Uterus (tissue), 4 donors: ENCODE measurements at places on chromosomes 12 and 14. TPM values are rescaled to one million over a fixed set of nuclear protein-coding genes. Genes with fewer than 3 reads are reported as not detected.

- DNase-seq, result peak; percentile 15
- H3K27me3 ChIP-seq, result no peaks in the 10 kb centered on the region
- no peak overlapping the region for H3K27ac ChIP-seq
These were observed 15.1 kb upstream of the GRIP1 start for GRCh38 chr12:66693901-66694513.

The KRT80 gene
- total RNA-seq, result not detected

DNA sequence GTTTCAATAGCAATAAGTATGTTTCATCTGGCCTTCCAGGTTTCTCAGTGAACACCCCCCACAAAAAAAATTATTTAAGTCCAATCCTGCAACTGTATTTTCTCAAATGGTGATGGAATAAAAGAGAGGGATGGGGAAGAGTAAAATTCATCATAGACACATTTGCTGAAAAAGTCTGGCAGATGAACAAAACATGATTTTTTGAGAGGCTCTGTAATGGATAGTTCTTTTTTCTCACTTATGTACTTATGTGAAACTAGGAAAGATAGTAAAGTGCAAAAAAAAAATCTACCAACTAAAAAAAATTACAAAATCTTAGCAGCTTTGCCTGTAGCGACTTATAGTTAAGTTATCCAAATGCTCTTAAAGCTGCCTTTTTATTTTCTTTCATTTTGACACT is 412.4 kb downstream of the FOXG1 start:
- H3K4me3 ChIP-seq, result no peak overlapping the region

The FAM222A gene
- 0.34 TPM for total RNA-seq

DNA sequence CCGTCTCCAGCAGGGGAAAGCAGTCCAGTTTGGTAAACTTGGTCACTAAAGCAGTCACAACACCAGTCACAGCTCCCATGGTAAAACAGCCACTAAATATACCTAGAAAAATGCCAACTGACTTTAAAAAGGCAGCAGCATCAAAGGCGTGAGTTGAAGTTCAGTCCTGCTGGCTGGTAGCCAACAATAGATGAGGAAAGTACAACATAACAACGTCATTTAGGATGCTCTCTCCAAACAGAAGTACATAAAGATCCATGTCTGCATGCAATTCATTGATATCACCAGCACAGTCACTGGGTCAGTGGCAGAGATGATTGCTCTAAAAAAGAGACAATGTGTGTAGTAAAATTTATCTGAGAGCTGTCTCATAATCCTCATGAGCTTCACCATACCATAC is 59.3 kb upstream of the TMPO start:
- H3K4me3 ChIP-seq, result no peak overlapping the region
- H3K27me3 ChIP-seq, result no peaks in the 10 kb centered on the region
- DNase-seq, result no peak
- no peak overlapping the region for H3K27ac ChIP-seq

The KRT1 gene
- total RNA-seq, result not detected

DNA sequence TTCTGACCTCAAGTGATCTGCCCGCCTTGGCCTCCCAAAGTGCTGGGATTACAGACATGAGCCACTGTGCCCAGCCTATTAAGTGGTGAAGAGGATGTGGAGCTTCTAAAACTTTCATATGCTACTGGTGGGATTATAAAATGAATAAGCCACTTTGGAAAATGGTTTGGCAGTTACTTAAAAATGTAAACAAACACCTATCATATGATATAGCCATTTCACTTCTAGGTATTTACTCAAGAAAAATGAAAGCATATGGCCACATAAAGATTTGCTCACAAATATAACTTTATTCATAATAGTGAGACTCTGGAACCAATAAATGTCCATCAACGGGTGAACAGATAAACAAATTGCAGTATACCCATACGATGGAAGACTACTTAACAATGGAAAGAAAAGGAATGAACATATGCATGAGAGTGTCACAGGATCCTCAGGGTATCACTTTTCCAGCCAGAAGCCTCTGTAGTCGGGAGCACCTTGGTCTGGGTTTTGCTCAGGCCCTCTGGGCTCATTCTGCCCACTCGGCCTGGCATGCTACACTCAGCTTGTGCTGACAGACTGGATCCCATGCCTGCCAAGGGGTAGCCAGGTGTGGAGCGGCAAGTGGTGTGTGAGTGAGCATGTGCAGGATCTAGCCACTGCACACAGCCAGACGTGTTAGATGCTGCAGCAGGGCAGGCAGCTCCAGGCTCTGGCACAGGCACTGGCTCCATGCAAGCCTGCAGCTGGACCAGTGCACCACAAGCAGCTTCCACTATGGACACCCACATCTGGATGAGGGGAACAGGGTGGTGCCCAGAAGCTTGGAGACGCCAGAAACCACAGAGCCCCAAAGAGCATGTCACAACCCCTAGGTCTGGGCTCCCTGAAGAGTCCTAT is 213.2 kb upstream of the DIO3 start:
- no peaks in the 10 kb centered on the region for H3K36me3 ChIP-seq
- H3K4me3 ChIP-seq, result no peak overlapping the region
- no peak overlapping the region for H3K27ac ChIP-seq
- no peaks in the 10 kb centered on the region for H3K27me3 ChIP-seq
- no peak for DNase-seq
- H3K4me1 ChIP-seq, result no peaks in the 10 kb centered on the region

DNA sequence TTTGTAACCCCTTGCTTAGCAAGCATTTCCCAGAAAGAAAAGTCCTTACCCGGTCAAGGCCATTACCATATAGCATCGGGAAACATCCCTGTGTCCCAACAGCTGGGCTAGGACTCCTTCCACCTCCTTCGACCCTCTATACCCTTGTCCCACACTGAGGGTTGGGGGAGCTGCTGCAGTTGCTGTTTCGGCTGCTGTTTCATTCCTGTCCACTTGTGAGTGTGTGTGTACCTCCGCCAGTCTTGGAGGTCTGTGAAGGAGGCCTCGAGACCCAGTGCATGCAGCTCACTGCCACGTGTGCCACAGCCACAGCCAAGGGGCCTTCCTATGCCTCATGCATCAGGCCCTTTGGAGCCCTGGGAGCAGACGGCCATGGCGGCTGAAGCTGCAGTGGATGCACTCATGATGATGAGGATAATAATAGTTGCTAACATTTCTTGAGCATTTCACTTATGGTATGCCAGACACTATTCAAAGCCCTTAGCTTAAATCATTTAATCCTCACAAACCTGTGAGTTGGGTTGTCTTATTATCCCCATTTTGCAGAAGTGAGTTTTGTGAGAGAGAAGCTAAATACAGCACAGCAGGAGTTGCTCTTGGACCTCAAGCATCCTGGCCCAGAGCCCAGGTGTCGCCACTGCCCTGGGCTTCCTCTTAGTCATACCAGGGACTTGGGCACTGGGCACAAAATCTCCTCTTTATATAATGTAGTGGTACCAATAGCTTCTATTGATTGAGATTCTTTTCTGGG is 156.5 kb downstream of the PRKCH start:
- H3K4me3 ChIP-seq, result no peak overlapping the region
- no peaks in the 10 kb centered on the region for H3K27me3 ChIP-seq
- peak overlapping the region; percentile 72 for H3K27ac ChIP-seq

- peak overlapping the region; percentile 77 for H3K4me3 ChIP-seq
- peak overlapping the region; percentile 96 for H3K27ac ChIP-seq
- DNase-seq, result peak; percentile 65
- no peaks in the 10 kb centered on the region for H3K36me3 ChIP-seq
These were observed 551 bp downstream of the RAP1B start for GRCh38 chr12:68611094-68611805.

GRCh38 chr12:4225571-4225970 is 48.0 kb upstream of the CCND2 start:
- H3K27ac ChIP-seq, result no peak overlapping the region
- H3K4me1 ChIP-seq, result no peaks in the 10 kb centered on the region
- no peaks in the 10 kb centered on the region for H3K27me3 ChIP-seq
- H3K4me3 ChIP-seq, result no peak overlapping the region
- no peaks in the 10 kb centered on the region for H3K36me3 ChIP-seq

GRCh38 chr12:5718680-5719079 is 226.4 kb downstream of the ANO2 start:
- H3K27me3 ChIP-seq, result no peaks in the 10 kb centered on the region
- DNase-seq, result peak; percentile 19
- H3K4me1 ChIP-seq, result no peaks in the 10 kb centered on the region
- H3K36me3 ChIP-seq, result no peaks in the 10 kb centered on the region
- no peak overlapping the region for H3K27ac ChIP-seq
- no peak overlapping the region for H3K4me3 ChIP-seq

DNA sequence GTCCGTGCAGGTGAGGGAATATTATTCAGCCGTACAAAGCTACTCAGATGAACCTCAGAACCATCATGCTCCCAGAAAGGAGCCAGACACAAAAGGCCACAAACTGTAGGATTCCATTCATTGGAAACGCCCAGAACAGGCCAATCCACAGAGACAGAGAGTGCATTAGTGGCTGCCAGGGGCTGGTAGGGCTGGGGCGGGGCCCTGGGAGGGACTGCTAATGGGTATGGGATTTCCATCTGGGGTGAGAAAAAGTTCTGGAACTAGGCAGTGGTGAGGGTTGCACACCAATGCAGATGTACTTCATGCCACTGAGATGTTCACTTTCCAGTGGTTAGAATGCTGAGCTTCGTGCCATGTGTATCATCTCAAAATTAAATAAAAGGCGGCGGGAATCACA is 101.1 kb downstream of the RFLNA start:
- H3K27me3 ChIP-seq, result no peaks in the 10 kb centered on the region
- DNase-seq, result no peak
- no peaks in the 10 kb centered on the region for H3K36me3 ChIP-seq
- H3K27ac ChIP-seq, result peak overlapping the region; percentile 87

- DNase-seq, result no peak
- no peak overlapping the region for H3K4me3 ChIP-seq
- no peak overlapping the region for H3K27ac ChIP-seq
- no peaks in the 10 kb centered on the region for H3K36me3 ChIP-seq
These were observed 5.9 kb upstream of the RCOR1 start for GRCh38 chr14:102586420-102587104.

DNA sequence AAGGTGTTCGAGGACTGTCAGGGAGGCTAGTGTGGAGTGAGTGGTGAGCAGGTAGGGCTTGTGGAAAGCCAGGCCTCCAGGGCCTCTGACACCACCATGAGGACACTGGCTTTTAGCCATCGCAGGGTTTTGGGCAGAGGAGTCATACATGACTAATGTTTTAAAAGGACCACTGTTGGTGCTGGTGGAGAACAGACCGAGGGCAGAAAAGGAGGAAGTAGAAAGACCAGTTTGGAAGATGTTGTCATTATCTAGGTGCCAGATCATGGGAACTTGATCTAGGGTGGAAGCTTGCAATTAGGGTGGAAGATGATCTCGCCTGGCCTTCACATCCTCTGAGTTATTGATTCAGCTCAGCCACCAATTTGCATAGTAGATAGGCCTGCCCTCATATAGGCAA is 144.2 kb downstream of the C12orf75 start:
- H3K36me3 ChIP-seq, result no peaks in the 10 kb centered on the region
- no peak overlapping the region for H3K4me3 ChIP-seq
- H3K27ac ChIP-seq, result no peak overlapping the region

The MYF6 gene
- not detected for total RNA-seq

- no peaks in the 10 kb centered on the region for H3K36me3 ChIP-seq
- DNase-seq, result no peak
- no peak overlapping the region for H3K27ac ChIP-seq
- peaks cover 5% of the 10 kb centered on the region for H3K27me3 ChIP-seq
- no peaks in the 10 kb centered on the region for H3K4me1 ChIP-seq
These were observed 28.1 kb downstream of the TTC6 start for GRCh38 chr14:37623426-37623951.

The TSHR gene
- total RNA-seq, result not detected

The PRPH gene
- total RNA-seq, result 5.6 TPM

GRCh38 chr12:52087961-52088820 is 8.7 kb downstream of the SMIM41 start:
- no peak overlapping the region for H3K27ac ChIP-seq
- no peaks in the 10 kb centered on the region for H3K27me3 ChIP-seq
- H3K4me1 ChIP-seq, result no peaks in the 10 kb centered on the region

DNA sequence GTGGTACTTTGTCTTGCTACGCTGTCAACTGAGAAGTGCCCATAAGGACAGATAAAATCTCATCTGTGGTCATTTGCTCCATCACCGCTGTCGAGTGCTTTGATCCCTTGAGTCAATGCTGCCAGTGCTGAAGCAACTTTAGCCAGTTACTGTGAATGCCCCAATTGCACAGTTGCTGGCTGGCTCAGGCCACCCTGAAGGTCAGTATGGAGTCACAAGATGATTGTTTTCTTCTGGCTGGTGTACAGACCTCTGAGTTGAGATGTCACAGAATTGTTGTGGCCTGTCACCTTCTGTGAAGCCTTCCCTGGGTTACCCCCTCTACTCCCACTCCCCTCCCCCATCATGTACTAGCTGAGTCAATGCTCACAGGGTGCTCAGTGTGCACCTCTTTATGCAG is 92.9 kb downstream of the PELI2 start:
- no peak overlapping the region for H3K27ac ChIP-seq
- no peak for DNase-seq
- no peaks in the 10 kb centered on the region for H3K27me3 ChIP-seq
- no peak overlapping the region for H3K4me3 ChIP-seq
- no peaks in the 10 kb centered on the region for H3K4me1 ChIP-seq

DNA sequence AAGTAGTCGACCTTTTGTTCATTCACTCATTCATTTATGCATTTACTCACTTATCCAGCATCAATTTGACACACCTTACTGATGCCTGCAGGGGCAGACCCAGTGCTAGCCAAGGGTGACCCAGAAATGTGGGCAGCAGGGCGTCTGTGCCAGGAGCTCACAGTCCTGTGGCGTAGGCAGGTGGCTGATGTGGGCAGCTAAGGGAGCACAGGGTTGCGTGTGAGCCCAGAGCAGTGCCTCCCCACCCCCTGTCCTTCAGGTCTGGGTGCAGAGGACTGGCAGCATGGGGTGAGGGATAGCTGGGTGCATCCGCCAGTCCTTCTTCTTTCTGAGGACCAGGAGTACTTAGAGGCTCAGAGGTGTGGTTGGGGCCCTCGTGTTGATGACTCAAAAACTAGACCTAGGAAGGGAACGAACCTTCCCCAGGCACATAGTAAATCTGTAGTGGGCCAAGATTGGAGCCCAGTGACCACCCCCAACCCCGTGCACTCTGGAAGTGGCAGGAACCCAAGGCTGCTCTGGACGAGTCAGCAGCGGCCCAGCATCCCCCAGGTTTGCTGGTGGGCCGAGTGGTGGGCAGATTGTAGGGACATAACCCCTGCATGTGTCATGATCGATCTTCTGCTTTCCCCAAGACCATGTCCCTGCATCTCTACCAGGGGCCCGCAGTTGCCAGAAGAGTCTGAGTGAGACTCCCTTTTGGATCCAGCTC is 63.9 kb downstream of the BEGAIN start:
- no peak overlapping the region for H3K4me3 ChIP-seq
- no peak overlapping the region for H3K27ac ChIP-seq
- no peaks in the 10 kb centered on the region for H3K27me3 ChIP-seq
- no peaks in the 10 kb centered on the region for H3K4me1 ChIP-seq
- DNase-seq, result no peak

The BIN2 gene
- 5.0 TPM for total RNA-seq

The NOXRED1 gene
- not detected for total RNA-seq

- H3K27me3 ChIP-seq, result no peaks in the 10 kb centered on the region
- no peak overlapping the region for H3K27ac ChIP-seq
- no peaks in the 10 kb centered on the region for H3K4me1 ChIP-seq
- no peak overlapping the region for H3K4me3 ChIP-seq
- H3K36me3 ChIP-seq, result no peaks in the 10 kb centered on the region
These were observed 42.5 kb upstream of the BMP4 start for GRCh38 chr14:53999061-53999488.
